ENCODE measurements at places on chromosomes 12 and 14.

GRCh38 chr12:108241986-108242703 is 97.0 kb downstream of the CMKLR1 start:
- no peak for DNase-seq

DNA sequence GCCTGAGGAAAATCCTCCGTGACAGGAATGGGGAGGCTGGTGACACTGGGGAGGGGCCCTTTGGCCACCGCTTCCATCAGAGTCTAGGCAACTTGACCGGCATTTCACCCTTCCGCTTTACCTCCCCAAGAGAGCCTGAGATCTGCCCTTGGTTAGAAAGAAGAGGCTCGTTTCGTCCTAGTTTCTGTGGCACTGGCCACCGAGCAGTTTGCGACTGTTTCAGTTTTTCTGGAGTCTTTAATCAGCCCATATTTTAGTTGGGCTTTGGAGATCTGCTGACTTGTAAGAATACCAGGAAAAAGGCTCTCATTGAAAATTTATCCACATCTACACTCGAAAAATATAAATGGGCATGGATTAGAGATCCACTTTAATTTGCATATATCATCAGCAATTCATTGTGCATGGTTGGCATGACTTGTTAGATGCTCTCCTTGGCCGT is 414 bp upstream of the ANKS1B start:
- no peak for DNase-seq

GRCh38 chr12:39383114-39383513 is 59.8 kb downstream of the KIF21A start:
- DNase-seq, result no peak

GRCh38 chr12:3896801-3897351 is 23.7 kb upstream of the PARP11 start:
- DNase-seq, result no peak
